ENCODE measurements at places on chromosomes 3 and 15. TPM values are rescaled to one million over a fixed set of nuclear protein-coding genes. Genes with fewer than 3 reads are reported as not detected.

The CHAC1 gene
- total RNA-seq: 124 TPM

The PRR20G gene
- not detected for total RNA-seq

The MRAS gene
- total RNA-seq: 9.1 TPM

The TMEM212 gene
- not detected for total RNA-seq

The CPA3 gene
- not detected for total RNA-seq

The NSMCE3 gene
- total RNA-seq: 9.7 TPM

The ABCF3 gene
- total RNA-seq: 60.4 TPM

The RTP3 gene
- not detected for total RNA-seq

The CLDN18 gene
- not detected for total RNA-seq

The GOLGA8S gene
- total RNA-seq: not detected

The DYNLT2B gene
- 11.3 TPM for total RNA-seq

The TMEM207 gene
- not detected for total RNA-seq

The SERINC4 gene
- total RNA-seq: not detected

The FETUB gene
- total RNA-seq: not detected

The STX19 gene
- not detected for total RNA-seq
